ENCODE measurements at places on chromosomes 7 and 10. TPM values are rescaled to one million over a fixed set of nuclear protein-coding genes. Genes with fewer than 3 reads are reported as not detected.

TMEM270 gene
- not detected for total RNA-seq

UNCX gene
- not detected for total RNA-seq

IFIT1B gene
- total RNA-seq: 0.06 TPM

AOAH gene
- not detected for total RNA-seq

COBL gene
- total RNA-seq: not detected

ATE1 gene
- total RNA-seq: 28.5 TPM

RBM17 gene
- 44.1 TPM for total RNA-seq

ALOX5 gene
- total RNA-seq: not detected

LIPF gene
- not detected for total RNA-seq

FGFBP3 gene
- 1.1 TPM for total RNA-seq
